Ovary (tissue), 10 donors: ENCODE measurements at places on chromosomes 6 and 20. TPM values are rescaled to one million over a fixed set of nuclear protein-coding genes. Genes with fewer than 3 reads are reported as not detected.

CEP250 gene
- 25.8 TPM for total RNA-seq

TNFRSF6B gene
- total RNA-seq: 4.3 TPM

DNA sequence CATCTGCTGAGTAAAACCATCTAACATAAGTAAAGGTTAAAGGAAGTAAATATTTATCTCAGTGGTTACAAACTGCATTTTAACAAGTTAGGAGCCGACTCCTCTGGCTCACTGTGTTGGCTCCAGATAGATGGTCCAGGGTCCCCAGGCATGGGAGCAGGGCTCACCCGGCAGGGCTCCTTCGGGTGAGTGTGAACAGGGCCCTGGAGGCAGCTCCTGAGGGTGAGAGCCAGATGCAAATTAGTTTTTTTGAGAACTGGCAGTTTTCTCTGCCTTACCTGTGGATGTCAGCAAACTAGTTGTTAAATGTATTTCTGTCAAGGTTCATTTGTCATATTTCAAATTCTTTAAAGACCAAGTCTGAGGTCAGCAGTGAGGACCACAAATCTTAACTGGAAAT is 21.5 kb downstream of the TPBG start:
- no peak overlapping the region for H3K4me3 ChIP-seq
- no peaks in the 10 kb centered on the region for H3K36me3 ChIP-seq
- no peaks in the 10 kb centered on the region for H3K4me1 ChIP-seq

DNA sequence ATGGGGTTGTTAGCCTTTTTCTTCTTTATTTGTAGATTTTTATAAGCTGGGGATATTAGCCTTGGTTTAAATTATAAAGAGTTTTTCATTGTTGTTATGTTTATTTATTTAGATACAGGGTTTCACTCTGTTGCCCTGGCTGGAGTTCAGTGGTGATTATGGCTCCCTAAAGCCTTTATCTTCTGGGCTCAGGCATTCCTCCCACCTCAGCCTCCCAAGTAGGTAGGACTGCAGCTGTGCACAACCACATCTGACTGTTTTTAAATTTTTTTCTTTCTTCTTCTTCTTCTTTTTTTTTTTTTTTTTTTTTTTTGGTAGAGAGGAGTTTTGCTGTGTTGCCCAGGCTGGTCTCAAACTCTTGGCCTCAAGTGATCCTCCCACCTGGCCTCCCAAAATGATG is 80.9 kb downstream of the UBE3D start:
- no peaks in the 10 kb centered on the region for H3K36me3 ChIP-seq
- DNase-seq: no peak
- H3K27me3 ChIP-seq: no peaks in the 10 kb centered on the region
- H3K27ac ChIP-seq: no peak overlapping the region
- no peaks in the 10 kb centered on the region for H3K4me1 ChIP-seq
- no peak overlapping the region for H3K4me3 ChIP-seq

- no peaks in the 10 kb centered on the region for H3K36me3 ChIP-seq
- H3K27ac ChIP-seq: no peak overlapping the region
- DNase-seq: no peak
- H3K4me1 ChIP-seq: peaks cover 16% of the 10 kb centered on the region
- H3K27me3 ChIP-seq: no peaks in the 10 kb centered on the region
Measured at GRCh38 chr20:44413575-44414345, 58.3 kb downstream of the HNF4A start.

GRCh38 chr6:37741757-37742400 is 44.2 kb upstream of the MDGA1 start:
- H3K4me1 ChIP-seq: no peaks in the 10 kb centered on the region
- no peak for DNase-seq
- no peaks in the 10 kb centered on the region for H3K36me3 ChIP-seq
- H3K27me3 ChIP-seq: no peaks in the 10 kb centered on the region
- no peak overlapping the region for H3K27ac ChIP-seq

DNA sequence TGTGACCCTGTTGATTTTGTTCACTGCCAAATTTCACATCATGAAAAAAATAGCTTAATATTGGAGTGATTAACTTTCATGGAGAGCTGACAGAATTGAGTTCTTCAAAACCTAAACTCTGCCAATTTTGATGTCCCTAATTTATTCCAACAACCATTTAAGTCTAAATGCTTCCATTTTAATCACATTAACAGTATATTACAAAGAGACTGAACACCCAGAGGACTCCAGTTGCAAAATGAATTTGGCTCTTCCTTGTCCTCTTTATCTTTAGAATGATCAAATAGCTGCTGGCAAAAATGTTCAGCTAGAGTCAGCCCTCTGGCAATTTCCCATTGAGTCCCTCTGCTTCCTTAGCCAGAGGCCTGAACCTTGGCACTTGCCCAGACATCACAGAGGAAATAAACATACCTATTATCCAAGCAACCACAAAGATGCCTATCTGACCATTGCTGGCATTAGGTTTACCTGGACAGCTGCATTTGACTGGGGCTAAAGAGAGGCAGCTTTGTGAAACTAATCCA is 299.0 kb upstream of the STXBP5 start:
- no peak overlapping the region for H3K4me3 ChIP-seq
- no peak for DNase-seq
- no peaks in the 10 kb centered on the region for H3K36me3 ChIP-seq
- no peaks in the 10 kb centered on the region for H3K27me3 ChIP-seq
- H3K27ac ChIP-seq: no peak overlapping the region

- no peaks in the 10 kb centered on the region for H3K27me3 ChIP-seq
- H3K4me3 ChIP-seq: no peak overlapping the region
- no peaks in the 10 kb centered on the region for H3K4me1 ChIP-seq
Measured at GRCh38 chr20:52749938-52750337, 222.2 kb upstream of the TSHZ2 start.

- no peaks in the 10 kb centered on the region for H3K4me1 ChIP-seq
- H3K27ac ChIP-seq: no peak overlapping the region
- no peaks in the 10 kb centered on the region for H3K36me3 ChIP-seq
Measured at GRCh38 chr6:137095093-137095492, 50.3 kb upstream of the IL20RA start.

TRIM31 gene
- not detected for total RNA-seq

GRCh38 chr6:167091026-167091804 is 31.7 kb upstream of the CCR6 start:
- no peaks in the 10 kb centered on the region for H3K4me1 ChIP-seq
- DNase-seq: no peak
- H3K36me3 ChIP-seq: no peaks in the 10 kb centered on the region
- H3K27ac ChIP-seq: no peak overlapping the region
- H3K4me3 ChIP-seq: no peak overlapping the region

THBS2 gene
- 73.9 TPM for total RNA-seq

GRCh38 chr20:11080010-11080409 is 406.2 kb upstream of the JAG1 start:
- no peaks in the 10 kb centered on the region for H3K36me3 ChIP-seq
- no peak overlapping the region for H3K27ac ChIP-seq
- H3K4me3 ChIP-seq: no peak overlapping the region
- no peaks in the 10 kb centered on the region for H3K27me3 ChIP-seq
- no peak for DNase-seq
- H3K4me1 ChIP-seq: no peaks in the 10 kb centered on the region

GRCh38 chr6:53159558-53159957 is 10.9 kb upstream of the GCM1 start:
- H3K4me3 ChIP-seq: no peak overlapping the region
- H3K4me1 ChIP-seq: no peaks in the 10 kb centered on the region
- DNase-seq: no peak
- H3K27me3 ChIP-seq: no peaks in the 10 kb centered on the region
- H3K36me3 ChIP-seq: no peaks in the 10 kb centered on the region

EPB41L1 gene
- 63.2 TPM for total RNA-seq

- H3K27ac ChIP-seq: peak overlapping the region; percentile 88
- H3K36me3 ChIP-seq: no peaks in the 10 kb centered on the region
- H3K4me3 ChIP-seq: peak overlapping the region; percentile 82
- peaks cover 11% of the 10 kb centered on the region for H3K4me1 ChIP-seq
- no peak for DNase-seq
- H3K27me3 ChIP-seq: no peaks in the 10 kb centered on the region
Measured at GRCh38 chr6:158643836-158644230, 710 bp downstream of the DYNLT1 start.

GRCh38 chr6:35587167-35587566 is 74.5 kb upstream of the TULP1 start:
- H3K27me3 ChIP-seq: no peaks in the 10 kb centered on the region
- H3K4me3 ChIP-seq: no peak overlapping the region
- DNase-seq: no peak

GRCh38 chr6:116631379-116631990 is 15.2 kb downstream of the RSPH4A start:
- peaks cover 4% of the 10 kb centered on the region for H3K4me1 ChIP-seq
- H3K27ac ChIP-seq: no peak overlapping the region
- no peaks in the 10 kb centered on the region for H3K27me3 ChIP-seq
- H3K36me3 ChIP-seq: no peaks in the 10 kb centered on the region
- DNase-seq: no peak
- H3K4me3 ChIP-seq: no peak overlapping the region

C4B gene
- total RNA-seq: 199 TPM

DNA sequence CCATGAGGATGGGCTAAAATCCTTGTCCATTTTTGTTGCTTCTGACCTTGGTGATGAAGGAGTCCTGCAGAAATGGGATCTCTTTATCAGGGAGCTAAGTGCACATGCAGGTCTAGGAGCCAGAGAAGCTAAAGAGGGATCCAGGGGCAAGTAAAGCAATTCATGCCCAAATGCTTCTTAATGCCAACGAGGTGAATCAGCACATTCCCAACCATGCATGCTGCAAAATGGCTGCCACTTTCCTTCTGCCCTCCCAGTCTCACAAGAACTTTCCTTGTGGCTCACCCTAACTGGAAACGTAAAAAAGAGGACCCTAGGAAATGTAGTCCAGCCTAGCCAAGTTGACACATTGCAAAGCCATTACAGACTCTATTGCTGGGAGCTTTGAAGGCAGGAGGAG is 298.4 kb downstream of the MAFB start:
- no peak for DNase-seq
- H3K4me3 ChIP-seq: no peak overlapping the region
- no peaks in the 10 kb centered on the region for H3K36me3 ChIP-seq
- H3K27me3 ChIP-seq: no peaks in the 10 kb centered on the region

DNA sequence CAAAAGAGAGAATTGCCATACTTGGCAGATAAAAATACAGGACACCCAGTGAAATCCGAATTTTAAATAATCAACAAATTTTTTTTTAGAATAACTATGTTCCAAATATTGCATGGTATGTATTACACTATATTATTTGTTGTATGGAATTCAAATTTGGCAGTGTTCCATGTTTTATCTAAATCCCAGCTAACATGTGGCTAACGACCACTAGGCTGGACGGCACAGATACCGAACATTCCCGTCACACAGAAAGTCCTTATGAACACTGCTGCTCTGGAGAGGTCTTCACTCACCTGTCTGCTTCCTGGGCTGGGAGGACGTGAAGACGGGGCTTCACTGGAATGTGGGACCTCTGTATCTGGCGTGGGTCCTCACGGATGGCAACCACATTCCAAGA is 32.8 kb downstream of the SNX5 start:
- no peak for DNase-seq
- H3K4me1 ChIP-seq: peaks cover 20% of the 10 kb centered on the region
- H3K36me3 ChIP-seq: no peaks in the 10 kb centered on the region
- H3K4me3 ChIP-seq: no peak overlapping the region

DNA sequence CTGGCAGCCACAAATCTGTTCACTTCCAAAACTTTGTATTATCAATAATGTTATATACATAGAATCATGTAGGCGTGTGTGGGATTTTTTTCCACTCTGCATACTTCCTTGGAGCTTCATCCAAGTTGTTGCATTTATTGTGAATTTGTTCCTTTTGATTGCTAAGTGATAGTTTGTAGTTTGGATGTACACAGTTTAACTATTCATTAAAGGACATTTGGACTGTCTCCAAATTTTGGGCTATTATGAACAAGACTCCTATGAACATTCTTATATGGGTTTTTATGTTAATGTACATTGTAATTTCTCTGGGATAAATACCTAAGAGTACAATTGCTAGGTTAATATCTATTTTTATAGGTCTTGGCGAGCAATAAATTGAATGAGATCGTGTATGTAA is 36.2 kb upstream of the GCNT2 start:
- H3K4me3 ChIP-seq: no peak overlapping the region
- H3K27ac ChIP-seq: no peak overlapping the region
- no peaks in the 10 kb centered on the region for H3K27me3 ChIP-seq
- DNase-seq: no peak
- no peaks in the 10 kb centered on the region for H3K4me1 ChIP-seq
- H3K36me3 ChIP-seq: no peaks in the 10 kb centered on the region

COL9A1 gene
- total RNA-seq: not detected

- H3K27ac ChIP-seq: no peak overlapping the region
- no peaks in the 10 kb centered on the region for H3K36me3 ChIP-seq
- no peak for DNase-seq
- H3K27me3 ChIP-seq: no peaks in the 10 kb centered on the region
- H3K4me3 ChIP-seq: no peak overlapping the region
Measured at GRCh38 chr20:21712443-21713059, 7.1 kb downstream of the PAX1 start.

DNA sequence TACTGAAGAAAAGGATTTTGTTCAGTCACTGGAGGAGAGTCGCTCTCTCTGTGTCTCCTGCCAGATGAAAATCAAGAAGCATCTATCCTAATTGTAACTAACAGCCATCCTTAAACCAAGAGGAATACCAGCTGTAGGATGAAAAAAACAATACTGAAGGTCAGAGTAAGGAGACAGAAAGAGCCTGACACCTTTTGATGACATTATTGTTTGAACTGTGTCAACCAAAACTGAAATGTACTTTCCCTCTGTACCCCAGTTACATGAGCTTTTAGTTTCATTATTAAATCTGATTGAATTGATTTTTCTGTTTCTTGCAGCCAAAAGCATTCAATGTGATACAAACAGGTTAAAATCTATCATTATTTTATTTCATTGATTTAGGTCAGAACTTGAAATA is 17.2 kb upstream of the BTBD9 start:
- no peaks in the 10 kb centered on the region for H3K4me1 ChIP-seq
- no peak overlapping the region for H3K4me3 ChIP-seq
- no peak for DNase-seq
- H3K27ac ChIP-seq: no peak overlapping the region
- no peaks in the 10 kb centered on the region for H3K36me3 ChIP-seq
